Stimulated activated CD4-positive, alpha-beta T cell treated with anti-CD3 and anti-CD28 coated beads, Interleukin-12 subunit alpha, Interleukin-12 subunit beta, amount 100 ng/mL, for 24 hours (primary cell): ENCODE measurements at places on chromosomes 3 and 15.

DNA sequence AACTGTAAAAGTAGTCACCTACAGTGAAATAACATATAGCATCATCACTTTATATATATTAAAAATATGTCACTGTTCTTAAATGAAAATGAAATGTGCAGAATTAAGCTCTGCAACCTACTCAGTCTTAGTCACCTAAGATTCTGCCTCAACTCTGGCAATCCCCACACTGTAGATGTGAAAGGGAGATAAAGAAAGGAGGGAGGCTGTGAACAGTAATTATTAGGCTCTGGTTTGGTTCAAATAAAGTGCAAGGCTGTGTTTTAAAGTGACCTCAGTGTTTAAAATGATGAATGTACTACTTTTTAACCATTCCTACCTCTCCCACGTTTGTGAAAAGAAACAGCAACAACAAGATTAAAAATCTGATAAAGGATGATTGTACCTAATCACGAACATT, 72.2 kb downstream of the ATP8B4 start:
- no peak for DNase-seq

DNA sequence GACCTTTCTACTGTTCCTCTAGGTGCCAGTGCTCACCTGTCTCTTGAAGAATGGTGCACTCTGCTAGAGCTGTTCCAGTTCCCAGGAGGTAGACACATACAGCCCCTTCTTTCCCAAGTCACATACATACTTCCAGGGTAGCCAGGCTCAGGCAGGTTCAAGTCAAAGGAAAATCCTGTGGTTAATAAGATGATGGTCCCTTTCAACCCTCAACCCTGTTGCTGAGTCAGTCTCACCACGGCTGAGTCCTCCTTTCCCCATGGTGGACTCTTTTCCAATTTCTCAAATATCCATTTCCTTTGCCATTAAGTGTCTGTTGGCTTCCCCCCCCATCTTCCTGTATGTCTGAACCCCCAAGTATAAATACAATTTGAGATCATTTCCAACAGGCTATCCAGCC, 56.1 kb upstream of the ACAN start:
- DNase-seq: no peak

- no peak for DNase-seq
Measured at GRCh38 chr3:131775650-131776049, 259.2 kb downstream of the CPNE4 start.

DNA sequence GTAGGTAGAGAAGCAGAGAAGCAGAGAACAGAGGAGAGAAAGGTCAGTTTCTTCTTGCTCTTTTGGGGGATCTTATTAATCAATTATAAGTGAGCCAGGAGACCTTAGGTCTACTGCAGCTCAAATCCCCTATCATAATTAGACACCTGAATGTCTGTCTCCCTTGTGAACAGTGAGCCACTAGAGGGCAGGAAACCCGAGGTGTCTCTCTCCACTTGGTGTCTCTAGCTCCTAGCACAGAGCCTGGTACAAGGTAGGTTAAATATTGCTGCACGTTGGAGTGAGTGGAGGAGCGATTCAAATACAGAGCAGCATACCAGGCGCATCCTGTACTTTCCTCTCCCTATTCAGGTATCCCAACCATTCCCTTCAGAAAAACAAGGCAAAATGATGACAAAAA, 2.0 kb upstream of the ST8SIA2 start:
- DNase-seq: no peak

GRCh38 chr15:86541540-86541939, 461.9 kb downstream of the AGBL1 start:
- no peak for DNase-seq

- no peak for DNase-seq
Measured at GRCh38 chr15:42737529-42738328, 801 bp upstream of the CDAN1 start.

DNA sequence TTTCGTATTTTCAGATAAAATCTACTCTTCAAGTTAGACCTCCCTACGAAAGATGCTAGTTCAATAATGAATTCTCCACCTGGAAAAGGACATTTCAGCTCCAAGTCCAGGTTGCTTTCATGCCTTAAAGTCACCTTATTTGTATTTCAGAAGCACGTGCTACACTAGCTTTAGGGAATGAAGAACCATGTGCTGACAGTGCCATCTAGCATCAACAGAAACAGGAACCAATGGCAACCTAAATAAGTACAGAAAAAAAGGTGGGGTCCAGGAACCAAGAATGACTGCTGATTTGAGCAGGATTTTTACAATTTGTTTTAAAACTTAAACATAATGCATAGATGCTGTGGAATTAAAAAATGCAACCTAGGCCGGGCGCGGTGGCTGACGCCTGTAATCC, 77.6 kb upstream of the SNRPN start:
- no peak for DNase-seq

DNA sequence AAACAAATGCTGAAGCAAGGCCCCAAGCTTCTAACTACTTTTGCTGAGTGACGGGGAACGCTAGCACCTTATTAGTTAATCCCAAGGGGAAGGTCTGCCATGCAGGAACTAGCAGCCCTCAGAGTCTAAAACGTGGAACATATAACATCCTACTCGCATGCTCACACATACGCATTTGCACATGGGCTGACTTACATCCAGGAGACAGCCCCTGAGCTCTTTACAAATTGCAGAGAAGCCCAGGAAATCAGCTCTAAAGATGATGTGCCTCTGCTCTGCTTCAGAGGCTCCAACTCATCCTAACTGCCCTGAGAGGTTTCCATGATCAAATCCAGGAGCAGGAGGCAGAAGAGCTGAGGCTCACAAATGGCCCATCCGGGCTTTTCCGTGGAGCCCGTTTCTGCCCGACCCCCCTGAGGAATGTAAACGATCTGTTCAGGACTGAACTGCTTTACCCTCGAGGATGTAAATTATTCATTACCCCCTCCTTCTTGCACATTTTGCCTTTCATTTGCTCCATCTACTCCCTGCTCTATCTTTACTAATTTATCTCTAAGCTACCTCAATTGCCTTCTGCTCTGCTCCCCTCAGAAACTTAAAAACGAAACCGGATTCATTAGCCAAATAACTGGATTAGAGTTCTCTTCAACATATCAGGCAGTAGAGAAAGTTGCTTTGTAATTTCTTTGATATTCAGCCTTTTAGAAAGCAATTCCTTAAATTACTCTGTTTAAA, 141.9 kb upstream of the CCDC54 start:
- DNase-seq: no peak

GRCh38 chr3:63344661-63345060, 66.6 kb downstream of the SYNPR start:
- DNase-seq: no peak

DNA sequence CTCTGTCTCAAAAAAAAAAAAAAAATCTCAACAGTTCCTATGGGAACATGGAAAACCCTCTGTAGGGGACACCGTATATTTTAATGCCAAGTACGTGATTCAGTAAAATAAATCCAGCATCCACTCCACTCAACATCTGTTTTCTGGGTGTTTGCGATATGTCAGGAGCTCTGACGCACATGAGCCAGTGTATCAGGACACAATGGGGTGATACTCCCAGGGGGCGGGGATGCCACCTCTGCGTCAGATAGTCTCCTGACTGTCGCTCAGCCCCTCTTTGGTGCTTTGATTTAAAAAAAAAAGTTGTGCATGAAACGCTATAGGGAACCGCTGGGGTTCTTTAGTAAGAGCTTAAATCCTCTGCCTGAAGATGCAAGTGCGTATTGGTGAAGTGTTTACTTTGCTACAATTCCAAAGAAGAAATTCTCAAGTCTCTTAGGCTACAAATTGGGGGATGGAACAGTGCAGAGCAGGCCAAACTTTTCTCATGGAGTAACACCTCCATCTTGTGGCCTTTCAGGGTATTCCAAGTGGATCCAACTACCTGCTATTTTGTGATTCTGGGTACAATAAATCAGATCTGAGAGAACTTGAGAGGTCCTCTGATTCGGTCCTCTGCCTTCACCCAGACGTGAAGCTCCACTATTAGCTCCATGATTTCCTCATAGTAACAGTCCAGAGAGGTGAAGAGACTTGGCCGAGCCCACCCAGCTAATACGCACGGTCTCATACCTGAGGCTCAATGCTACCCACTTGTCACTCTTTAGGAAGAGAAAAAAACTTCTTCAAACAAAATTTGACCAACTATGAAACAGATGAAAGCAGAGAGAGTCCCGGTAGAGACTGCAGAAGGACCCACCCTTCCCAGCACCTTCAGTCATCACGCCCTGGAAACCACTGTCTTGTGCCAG, 9.3 kb upstream of the NR2E3 start:
- DNase-seq: no peak

GRCh38 chr3:4850211-4850927, 128.9 kb upstream of the BHLHE40 start:
- peak; percentile 56 for DNase-seq

GRCh38 chr3:71101626-71102025, 481.9 kb downstream of the FOXP1 start:
- no peak for DNase-seq

GRCh38 chr3:26498271-26498670, 124.3 kb upstream of the LRRC3B start:
- no peak for DNase-seq

DNA sequence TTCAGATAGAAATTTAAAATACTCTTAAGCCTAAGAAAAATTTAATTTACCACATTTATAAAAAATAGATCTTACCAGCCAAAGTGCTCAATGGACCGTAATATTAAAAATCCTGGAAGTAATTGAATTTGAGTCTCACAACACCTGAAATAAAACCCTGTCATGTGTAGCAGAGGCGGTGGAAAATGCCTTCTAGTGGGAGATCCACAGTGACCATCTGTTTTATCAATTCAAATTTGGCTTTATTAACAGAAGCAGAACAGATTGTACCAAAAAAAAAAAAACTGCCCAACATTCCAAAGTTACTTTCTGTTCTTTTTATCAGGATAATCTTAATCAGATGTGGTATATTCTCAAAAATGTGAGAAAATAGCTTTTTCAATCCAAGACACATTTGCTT, 71.7 kb downstream of the DMXL2 start:
- DNase-seq: no peak

GRCh38 chr15:31046759-31047359, 54.7 kb downstream of the TRPM1 start:
- DNase-seq: no peak

DNA sequence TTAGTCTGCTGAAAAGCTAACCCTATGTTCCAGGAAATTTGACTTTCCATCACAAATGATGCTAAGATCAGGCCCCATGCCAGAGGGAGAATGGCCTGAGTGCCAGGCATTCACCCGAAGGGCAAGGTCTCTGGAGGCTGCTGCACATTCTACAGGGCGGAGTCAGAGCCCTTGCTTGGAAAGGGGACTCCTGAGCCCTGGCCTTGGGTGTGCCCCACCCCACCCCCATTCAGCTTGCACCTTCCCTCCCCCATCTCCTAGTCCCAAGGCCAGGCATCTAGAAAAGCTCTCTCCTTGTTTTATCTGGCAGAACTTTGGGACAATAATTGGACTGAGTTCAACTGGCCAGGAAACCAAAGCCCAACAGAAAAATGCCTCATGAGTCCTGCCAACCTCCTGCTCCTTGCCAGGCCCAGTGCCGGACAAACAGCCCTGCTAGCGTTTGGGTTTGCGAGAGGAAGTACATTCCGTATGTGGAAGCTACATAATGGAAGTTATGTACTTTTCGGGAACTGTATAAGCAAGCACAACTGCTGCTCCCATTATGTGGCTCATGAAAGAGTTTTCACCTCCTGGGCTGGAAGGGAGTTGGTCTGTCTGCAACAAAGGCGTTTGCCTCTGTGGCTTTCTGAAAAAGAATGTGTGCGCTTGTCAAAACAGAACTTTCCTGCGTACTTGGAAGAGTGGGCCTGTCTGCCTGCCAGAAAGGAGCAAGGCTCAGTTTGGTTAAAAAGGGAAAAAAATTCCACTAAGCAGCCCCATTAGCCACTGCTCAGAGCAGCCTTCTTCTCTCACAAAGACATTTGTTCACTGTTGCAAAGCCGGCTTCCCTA, 321.5 kb upstream of the CTNNB1 start:
- no peak for DNase-seq

DNA sequence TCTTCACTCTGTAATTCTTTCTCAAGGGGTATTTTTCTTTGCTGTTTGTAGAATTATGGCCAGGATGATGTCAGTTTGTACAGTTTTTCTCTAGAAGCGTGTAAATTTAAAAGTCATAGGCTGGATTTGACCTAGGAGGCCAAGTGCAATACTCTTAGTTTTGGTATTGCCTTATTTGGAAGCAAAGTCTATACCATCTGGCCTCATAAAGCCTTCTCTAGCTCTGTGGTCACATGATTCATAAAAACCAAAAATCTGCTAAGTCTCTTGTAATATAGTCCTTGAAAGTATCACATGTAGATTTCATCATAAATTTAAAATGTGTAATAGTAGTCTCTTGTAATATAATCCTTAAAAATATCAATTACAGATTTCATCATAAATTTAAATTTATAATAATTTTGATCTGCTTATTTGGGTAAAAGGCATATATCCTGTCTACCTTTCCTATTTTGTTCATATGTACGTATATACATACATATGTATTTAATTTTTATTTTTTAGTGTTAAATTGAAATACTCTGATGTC, 25.6 kb downstream of the TEX9 start:
- no peak for DNase-seq

DNA sequence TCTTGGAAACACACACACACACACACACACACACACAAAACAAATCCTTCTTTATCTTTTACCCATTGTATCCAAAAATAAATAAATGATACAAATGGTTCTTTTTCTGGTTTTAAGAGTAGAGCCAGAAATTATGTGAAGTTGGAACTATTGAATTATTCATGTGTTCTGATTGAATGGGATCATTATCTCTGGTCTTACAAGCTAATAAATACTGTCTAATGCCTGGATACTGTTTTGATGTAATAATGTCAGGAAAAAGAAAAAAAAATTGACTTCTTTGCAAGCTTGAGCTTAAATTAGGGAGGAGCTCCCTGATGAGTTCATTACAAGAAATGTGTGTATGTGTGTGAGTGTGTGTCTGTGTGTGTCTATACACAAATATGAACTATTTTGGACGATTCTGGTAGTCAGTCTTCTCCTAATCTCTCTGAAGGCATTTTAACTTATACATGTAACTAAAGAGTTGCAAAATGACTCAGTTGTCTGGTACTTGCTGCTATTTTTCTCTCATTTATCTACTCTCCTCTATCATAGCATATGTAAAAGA, 507.2 kb upstream of the AGTR1 start:
- no peak for DNase-seq

- no peak for DNase-seq
Measured at GRCh38 chr15:58921267-58921790, 12.2 kb downstream of the SLTM start.

DNA sequence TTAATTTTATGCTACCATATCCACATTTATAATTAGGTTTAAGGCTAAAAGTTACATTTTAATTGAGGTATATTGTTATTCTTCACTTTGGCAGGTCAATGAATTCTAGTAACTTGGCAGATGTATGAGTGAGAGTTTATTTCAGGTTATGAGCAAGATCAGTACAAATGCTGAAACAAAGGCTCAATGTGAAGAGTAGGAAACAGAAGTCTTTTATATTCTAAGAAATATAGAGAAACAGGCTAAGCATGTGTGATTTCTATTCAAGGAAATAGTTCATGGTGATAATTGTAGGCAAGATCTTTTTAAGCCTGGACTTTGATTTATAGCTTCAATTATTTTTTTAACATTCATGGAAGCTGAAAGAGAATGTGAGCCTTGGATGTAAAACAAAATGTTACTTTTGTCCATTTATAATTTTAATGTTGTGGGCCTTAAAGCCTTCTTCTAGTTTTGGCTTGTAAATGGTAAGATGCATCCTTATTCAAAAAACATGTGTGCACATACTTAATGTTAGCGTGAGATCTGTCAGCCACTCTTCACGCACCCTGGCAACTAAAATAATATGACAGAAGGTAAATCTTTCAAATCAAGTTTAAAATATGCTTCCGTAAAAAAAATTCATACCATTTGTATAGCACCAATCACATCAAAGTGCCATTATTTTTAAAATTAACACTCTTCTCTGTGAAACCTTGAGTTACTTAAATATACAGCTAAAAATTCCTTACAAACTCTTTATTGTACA, 22.8 kb upstream of the OSTN start:
- DNase-seq: no peak
